ENCODE measurements at places on chromosomes 2 and 18.

DNA sequence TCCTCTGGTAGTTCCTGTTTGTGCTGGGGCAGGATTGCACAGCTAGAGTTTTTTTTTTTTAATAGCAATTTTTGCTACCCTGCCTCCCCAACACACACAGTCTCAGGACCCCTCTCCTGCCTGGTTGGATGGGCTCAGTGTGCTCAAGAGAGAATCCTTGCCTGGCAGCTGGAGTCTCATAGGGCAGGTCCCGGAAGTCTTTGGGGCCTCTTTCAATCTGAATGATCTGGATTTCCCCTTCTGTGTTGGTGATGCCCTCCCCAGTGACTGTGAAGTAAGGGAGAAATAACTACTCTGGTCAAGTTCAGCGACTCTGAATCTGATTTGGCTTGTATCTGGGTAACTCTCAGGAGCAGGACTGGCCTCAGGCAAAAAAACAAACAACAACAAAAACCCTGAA lies 220.6 kb upstream of the LRRTM1 start:
- no peak for DNase-seq

GRCh38 chr2:45729753-45730512 lies 78.5 kb downstream of the PRKCE start:
- no peak for DNase-seq

DNA sequence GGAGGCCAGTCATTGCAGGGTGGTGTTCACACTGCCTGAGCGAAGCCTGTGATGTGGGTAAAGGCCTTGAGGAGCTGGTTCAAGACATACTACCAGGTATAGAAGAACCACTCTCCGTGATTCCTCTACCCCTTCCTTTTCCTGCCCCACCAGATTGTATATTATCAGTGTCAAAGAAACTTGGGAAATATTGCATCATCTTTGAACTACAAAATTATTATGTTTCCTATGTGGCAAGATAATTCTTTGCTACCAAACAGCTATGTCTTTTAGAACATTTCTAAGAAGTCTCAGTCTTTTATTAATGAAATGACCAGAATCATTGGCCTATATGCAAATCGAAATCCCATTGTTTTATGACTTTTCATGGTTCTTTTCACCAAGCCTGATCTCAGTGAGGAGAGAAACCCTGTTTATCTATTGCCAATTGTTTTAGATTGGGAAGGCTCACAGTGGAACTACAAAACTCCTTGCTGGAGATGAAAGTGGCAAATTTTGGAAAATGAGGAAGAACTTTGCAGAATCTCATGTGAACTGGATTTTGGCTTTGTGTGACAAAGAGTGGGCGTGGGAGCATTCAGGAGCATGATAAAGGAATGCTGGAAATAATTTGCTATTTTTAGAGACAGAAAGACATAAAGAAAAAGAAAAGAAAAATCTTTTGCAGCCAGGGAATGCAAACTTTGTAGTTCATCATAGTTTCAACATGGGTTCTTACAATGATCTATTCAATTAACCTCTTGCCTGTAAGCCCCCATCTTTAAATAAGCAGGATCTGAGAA lies 286.9 kb downstream of the INSIG2 start:
- DNase-seq, result no peak

DNA sequence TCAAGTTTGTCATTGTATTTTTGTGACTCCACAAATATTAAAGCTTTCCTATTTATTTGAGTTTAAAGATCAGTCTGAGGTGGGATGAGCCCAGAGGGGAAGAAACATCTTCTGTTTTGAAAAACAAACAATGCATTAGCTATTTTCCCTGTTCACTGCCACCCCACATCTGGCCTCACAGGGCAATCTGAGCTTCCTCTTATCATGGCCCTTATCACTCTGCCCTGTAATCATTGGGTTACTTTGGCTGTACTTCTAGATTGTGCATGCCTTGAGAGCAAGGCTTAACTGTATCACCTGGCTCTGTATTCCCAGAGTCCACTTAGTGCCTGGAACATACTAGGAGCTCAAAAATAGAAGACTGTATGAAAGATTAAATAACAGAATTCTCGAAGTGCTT lies 241.6 kb upstream of the NT5C1B start:
- DNase-seq, result no peak

DNA sequence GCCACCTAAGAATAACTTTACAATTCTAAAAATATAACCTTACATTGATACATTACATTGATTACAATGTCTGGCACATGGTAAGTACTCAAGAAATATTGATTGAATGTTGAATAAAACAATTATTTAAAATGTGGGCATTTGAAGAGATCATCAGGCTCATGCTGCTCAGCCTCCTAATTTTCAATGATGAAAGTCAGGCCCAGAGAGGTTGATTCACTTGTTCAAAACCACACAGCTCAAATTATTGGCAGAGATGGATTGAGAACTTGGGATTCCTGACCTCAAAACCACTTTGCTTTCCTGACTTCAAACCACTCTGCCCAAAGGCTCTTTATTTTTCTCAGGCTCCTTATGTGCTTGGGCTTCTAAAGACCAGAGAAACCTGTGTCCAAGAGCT lies 34.7 kb downstream of the ANKRD29 start:
- DNase-seq, result no peak

GRCh38 chr2:239904496-239904895 lies 120.6 kb downstream of the NDUFA10 start:
- no peak for DNase-seq

- no peak for DNase-seq
These were observed 269.3 kb upstream of the GULP1 start for GRCh38 chr2:188022389-188022788.

DNA sequence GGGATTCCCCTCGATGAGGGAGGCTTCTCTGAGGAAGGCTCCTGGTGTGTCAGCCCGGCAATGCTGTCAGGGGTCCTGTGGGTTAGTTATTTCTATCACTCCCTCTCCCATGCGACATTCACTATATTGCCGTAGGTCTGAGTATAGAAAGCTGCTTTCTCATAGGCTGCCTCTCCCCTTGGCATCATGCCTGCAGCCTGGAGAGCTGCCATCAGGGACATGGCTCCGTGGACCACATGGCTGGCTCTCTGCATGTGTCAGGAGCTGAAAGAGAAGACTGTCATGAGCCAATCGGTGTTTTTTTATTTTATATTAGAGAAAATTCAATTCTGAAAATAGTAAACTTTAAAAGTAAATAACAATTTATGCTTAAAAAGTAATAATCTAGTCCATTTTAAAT lies 198.0 kb downstream of the CDH20 start:
- no peak for DNase-seq

GRCh38 chr2:121529439-121530211 lies 1.1 kb upstream of the RNU4ATAC start:
- DNase-seq, result no peak

- DNase-seq, result no peak
These were observed 79.5 kb upstream of the KLF7 start for GRCh38 chr2:207244971-207245925.

DNA sequence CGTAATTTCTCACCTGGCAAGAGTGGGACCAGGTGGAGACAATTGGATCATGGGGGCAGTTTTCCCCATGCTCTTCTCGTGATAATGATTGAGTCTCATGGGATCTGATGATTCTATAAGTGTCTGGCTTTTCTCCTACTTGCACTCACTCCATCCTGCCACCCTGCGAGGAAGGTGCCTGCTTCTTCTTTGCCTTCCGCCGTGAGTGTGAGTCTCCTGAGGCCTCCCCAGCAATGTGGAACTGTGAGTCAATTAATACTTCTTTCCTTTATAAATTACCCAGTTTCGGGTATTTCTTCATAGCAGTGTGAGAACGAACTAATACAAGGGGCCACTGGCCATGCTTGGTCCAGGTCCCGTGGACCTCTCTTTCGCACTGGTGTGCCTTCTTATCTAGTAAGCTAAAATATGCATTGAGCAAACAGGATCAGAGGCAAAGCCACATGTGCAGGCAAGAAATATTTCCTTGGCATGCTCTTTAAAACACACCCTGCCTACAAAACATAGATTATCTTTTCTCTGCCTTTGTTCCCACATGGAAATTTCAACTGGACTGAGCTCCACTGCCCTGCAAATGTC lies 821.1 kb downstream of the TRIB2 start:
- DNase-seq, result no peak

DNA sequence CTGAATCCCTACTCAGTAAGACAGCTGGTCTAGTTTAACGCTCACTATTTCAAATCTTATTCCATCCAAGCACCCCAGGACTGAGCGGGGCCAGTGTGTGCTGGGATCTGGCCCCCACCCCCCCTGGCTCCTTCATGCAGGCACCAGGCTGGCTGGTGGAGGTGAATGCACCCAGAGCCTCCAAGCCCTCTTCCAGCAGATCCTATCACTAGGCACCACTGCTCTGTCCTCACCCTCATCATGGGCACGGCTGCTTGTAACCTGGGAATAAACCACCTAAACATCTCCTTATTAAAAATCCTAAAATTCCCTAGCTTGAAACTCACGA lies 194.3 kb downstream of the ARL4C start:
- DNase-seq, result no peak

DNA sequence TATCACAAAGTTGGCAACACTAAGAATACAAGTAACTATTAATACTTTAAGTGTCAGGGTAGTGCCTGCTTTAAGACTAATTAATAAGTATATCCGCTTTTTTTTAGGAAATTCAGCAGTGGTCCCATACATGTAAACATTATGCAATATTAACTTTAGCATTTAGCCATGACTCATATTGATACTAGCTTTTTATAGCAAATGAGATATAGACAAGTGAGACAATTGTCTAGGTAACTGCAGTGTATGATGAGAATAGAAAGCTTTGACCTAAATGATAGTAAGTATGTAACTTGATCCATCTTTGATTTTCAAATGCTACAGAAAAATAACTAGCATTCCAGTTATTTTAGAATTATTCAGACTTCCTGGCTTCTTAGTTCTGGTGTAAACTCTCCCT lies 27.4 kb upstream of the VRK2 start:
- no peak for DNase-seq

DNA sequence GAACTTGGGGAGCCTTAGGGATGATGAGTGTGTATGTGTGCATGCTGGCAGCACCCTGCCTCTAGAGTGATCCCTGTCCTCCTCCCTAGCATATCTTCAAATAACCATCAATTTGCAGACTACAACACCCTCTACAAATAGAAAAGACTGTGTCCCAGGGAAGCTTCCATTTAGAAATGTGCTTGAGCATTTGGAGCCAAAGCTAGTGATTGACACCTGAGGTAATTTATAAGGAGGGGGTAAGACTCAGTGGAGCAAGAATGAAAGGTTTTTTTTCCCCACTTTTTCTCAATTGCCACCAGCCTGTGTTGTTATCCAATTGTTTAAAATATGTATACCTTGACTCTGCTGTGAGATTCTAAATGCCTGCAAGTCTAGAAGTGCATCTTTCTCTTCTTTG lies 286.0 kb upstream of the SLC14A2 start:
- no peak for DNase-seq

- no peak for DNase-seq
These were observed 54.7 kb downstream of the SERPINB7 start for GRCh38 chr18:63829886-63830285.

- no peak for DNase-seq
These were observed 2.6 kb downstream of the GPR35 start for GRCh38 chr2:240627736-240628506.

DNA sequence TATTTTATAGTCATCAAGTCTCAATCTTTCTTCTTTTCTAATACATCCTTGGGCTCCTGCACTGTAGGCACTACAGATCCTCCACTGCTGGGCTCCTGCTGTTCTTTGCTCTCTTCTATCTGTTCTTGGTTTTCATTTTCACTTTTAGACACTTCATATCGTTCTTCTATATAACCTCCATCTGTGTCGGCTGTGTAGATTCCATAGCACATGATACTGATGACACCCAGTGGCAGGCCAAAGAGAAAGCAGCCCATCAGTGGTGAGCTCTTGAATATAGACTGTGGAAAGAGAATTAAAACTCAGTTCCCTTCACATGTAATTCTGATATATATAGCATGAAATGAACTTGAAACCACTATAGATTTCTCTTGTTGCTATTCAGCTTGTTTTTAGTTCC lies 38.0 kb downstream of the TMX3 start:
- no peak for DNase-seq

DNA sequence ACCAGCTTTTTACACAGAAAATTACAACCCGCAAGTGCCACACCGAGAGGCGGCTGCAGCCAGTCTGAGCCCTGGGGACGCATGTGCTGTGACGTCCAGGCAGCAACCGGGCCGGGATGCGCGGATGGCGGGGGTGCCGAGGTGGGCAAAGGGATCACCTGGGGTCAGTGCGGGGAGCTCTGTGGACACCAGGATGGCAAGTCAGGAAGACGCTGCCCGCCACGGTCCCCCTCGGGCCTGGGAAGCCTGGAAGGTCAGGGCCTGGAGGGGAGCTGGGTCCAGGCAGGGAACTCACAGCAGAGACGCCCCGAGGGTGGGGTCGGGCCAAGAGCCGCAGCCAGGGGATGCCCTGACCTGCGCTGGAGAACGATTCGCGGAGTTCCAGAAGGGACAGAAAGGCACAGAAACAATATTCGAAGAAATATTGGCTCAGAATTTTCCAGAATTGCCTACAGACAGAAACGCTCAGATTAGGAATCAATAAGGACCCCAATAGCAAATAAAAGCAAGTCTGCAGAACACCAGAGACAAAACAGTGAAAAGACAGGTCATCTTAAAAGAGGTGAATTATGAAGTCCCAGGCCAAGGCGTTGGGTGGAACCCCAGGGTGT lies 11.7 kb upstream of the KIF1A start:
- DNase-seq, result no peak

GRCh38 chr2:3212061-3212362 lies 165.6 kb downstream of the EIPR1 start:
- no peak for DNase-seq

GRCh38 chr2:182866095-182866460 lies 359 bp downstream of the FRZB start:
- no peak for DNase-seq

DNA sequence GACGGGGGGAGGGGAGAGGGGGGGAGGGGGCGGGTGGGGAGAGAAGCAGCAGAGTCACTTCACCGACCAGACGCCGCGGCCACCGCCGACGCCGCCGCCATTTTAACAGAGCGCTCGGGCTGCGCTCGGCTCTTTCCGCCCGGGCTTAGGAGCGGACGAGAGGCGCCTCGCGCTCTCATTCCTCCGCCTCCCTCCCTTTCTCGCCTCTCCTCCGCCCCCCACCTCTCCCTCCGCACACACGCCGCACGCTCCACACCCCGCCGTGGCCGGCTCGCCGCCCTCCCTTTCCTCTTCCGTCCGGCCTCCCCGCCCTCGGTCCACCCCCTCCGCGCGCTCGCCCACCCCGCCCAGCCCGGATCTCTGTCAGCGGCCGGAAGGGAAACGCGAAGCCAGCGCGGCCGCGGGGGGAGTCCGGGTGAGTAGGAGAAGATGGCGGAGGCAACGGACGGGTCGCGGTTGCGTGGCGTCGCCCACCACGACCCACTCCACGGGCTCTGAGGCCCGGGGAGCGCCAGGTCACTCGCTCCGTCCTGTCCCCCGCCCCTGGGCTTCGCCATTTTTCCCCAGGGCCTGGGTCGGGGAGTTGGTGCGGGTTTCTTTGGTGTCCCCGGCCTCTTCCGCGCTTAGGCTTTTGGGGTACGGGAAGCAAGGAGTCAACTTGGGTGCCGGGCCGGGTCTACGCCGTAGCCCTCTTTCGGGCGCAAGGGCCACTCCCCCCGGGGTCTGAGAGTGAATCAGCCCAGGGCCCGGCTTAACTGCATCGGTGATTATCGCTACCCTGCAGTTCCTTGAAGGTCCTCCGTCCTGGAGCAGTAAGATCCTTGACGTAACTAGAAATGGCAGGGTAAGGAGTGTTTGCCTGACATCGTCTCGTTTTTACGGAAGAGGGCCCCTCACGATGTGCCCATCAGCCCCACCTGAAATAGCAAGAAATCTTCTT lies at the start of gene USP34:
Gene USP34, minus strand, starts transcription at position 123 of the 940 bp plus-strand sequence. CDS start 395 bp downstream, outside the sequence.
- DNase-seq, result peak; percentile 93
